ENCODE measurements at places on chromosomes 11 and 22. TPM values are rescaled to one million over a fixed set of nuclear protein-coding genes. Genes with fewer than 3 reads are reported as not detected.
A peak's percentile ranks its signal among the peaks of the same experiment; 100 is the strongest.

DNA sequence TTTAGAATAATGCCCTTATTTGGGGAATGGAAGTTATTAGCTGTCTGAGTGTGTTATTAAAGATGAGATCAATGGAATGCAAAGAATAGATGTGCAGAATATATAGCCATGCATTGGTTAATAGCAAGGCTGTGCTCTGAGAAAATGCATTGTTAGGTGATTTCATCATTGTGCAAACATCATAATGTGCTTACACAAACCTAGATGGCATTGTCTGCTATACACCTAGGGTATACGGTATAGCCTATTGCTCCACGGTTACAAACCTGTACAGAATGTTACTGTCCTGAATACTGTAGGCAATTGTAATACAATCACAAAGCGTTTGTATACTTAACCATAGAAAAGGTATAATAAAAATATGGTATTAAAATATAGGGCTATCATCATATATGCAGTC, 25.5 kb downstream of the SLC5A12 start:
- DNase-seq: no peak

GRCh38 chr22:30047364-30047738, 32.9 kb upstream of the HORMAD2 start:
- no peak for DNase-seq

DNA sequence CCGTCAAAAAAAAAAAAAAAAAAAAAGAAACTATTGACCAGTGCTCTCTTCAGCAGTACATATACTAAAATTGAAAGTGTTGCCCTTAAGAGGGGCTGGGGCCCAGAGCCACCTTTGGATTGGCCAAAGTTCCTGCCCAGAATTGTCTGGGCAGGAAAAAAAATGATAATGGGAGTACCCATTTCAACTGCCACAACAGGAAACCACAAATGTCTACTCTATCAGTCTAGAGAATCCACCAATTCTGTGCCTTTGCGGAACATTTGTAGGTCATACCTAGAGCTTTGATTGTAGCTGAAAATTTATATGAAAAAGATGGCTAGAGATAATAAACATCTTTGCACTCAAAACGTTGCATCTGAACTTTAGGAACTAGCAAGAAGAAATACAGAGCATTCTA, 69.4 kb downstream of the FAM76B start:
- no peak for DNase-seq

DNA sequence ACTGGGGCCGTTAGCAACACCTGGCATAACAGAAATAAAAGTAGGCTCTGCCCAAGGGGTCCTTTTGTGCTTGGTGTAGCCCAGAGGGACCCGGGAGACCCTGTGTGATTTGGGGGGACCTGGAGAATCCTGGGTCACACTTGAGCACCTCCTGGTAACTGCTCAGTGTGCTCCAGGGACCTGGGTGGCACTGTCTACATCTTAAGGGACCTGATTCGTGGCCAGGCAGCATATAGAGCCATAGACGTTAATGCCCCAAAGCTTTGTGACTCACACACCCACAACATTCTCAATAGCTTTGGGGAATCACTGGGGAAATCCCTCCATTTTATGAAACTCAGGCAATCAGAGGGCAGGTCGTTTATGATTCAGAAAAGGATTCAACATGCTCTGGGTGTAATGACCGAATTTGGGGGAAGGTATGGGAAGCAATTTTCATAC, 3.6 kb upstream of the IGF2 start:
- no peak for DNase-seq

GRCh38 chr11:64874308-64875240, 3.8 kb downstream of the EHD1 start:
- no peak for DNase-seq

RBM7 gene
- 20.3 TPM for total RNA-seq

DNA sequence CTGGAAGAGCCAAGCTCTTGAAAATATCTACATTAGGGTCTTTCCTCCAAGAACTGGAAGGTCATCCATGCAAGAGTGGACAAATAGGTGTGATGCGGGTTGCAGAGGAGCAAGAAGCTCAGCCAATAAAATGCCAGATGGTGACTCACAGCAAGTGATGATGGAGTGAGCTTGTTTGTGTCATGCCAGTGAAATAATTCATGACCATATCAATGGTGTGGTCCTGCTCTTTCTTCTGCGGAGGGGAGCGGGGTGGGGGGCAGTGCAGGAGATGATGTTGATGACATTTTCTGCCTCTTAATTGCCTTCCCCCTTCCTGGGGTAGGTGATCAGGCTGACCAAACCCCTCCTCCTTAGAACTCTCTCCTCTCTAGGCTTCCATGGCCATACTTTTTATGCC, 118.5 kb upstream of the TIMP3 start:
- no peak for DNase-seq

GUCY1A2 gene
- total RNA-seq: 11.0 TPM

DNAJB7 gene
- not detected for total RNA-seq

OMP gene
- not detected for total RNA-seq

OR52I1 gene
- total RNA-seq: not detected

GRCh38 chr11:94830722-94831510, 62.8 kb downstream of the AMOTL1 start:
- DNase-seq: no peak

MYRF gene
- 0.27 TPM for total RNA-seq

GRCh38 chr11:71364176-71364671, 84.0 kb downstream of the DHCR7 start:
- DNase-seq: no peak

MUC5B gene
- not detected for total RNA-seq

GRCh38 chr22:28019360-28019759, 100.3 kb upstream of the PITPNB start:
- peak; percentile 74 for DNase-seq

PGM2L1 gene
- total RNA-seq: 1.8 TPM

GRCh38 chr11:77113382-77114088, 10.9 kb downstream of the OMP start:
- no peak for DNase-seq

DNA sequence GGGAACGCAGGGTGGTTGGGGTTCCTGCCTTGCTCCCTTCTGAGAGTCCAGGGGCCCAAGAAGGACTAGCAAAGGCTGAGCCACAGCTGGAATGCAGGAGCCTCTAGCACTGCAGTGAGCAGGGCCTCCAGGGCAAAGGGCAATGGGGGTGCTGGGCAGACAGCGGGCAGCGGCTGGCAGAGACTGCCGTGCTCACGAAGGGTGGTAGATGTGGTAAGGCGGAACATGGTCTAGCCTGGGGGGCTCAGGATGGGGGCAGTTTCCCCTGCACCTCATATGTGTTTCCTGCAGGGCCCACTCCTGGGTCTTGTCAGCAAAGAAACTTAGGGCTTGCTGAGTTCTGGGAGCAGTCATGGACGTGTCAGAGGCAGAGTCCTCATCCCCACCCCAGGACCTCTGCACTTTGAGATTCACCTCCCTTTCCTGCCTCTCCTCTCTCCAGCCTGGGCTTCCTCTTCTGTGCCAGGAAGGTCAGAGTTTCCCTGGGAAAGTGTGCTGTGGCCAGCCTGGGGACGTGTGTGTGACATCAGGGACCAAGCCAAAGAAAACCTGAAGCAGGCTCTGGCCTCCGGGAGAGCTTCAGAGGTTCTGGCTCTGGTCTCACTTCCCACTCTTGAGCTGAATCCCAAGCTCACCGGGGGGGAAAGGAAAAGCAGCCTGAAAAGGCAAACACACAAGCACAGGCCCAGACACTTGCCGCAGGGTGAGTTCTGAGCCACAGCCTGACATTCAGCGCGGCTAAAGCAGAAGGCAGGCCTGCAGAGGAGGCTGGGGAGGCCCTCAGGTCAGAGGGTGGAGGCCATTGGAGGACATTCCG, 4.4 kb downstream of the MOGAT2 start:
- no peak for DNase-seq

SYT12 gene
- total RNA-seq: 2.2 TPM

DNA sequence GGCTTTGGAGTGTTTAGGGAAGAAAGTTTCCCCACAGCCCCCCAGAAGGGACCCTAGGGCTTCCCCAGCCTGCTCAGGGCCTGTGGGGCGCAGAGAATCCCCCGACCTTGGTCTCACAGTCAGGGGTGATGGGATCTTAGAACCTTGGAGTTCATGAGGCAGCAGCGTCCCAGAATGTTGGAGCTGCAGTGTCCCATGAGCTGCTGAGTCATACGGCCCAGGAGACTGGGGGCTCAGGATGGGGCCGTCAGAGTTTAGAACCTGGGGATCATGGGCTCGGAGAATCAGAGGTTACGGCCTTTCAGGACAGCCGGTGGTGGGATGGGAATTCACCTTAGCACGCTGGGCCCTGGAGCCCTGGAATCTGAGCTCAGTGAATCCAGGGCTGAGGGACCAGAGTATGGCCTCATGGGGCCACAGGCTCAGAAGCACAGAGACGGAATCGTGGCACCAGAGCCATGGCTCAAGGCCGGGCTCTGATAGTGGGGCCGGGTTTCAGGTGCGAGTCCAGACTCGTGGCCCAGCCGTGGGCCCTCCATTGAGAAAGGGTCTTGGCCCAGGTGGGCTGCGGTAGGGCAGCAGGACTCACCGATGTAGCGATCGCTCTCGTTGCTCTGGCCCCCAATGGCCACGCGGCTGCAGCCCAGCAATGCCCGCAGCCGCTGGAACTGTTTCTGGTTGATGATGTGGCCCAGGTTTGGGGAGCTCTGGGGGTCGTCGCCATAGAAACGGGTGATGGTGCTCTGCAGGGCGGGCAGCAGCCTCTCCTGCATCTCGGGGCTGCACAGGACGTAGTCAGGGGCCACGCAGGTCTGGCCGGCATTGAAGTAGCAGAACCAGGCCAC, 9.5 kb downstream of the ALDH3B2 start:
- DNase-seq: no peak

GRCh38 chr22:49551897-49552614, 275.6 kb downstream of the BRD1 start:
- DNase-seq: peak; percentile 35

SEPTIN3 gene
- not detected for total RNA-seq

DNA sequence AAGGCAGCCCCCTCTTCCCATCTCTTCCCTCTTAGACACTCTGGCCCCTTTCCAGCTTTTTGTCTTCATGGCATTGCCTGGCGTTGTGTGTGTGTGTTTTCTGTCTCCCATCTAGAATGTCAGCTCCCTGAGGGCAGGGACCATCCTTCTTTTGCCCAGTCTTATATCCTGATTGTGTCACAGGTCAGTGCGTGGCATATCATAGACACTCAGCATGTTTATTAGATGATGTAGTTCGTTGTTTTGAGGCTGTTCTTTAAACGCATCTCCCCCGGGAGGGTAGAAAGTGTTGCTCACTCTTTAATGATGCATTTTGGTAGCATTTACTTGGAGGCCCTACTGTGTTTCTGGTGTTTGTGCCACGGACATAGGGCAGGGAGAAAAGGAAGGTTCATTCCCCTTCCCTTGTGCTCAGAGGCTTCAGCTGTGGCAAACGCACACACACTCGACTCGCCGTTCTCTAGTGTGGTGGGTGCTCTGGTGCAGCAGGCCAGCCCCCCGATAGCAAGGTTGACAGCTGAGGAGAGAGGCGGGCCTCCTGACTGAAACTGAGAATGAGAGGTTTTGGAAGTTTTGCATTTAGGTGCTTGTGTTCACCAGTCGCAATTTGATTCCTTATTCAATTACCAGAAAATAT, 60.2 kb downstream of the TNRC6B start:
- DNase-seq: no peak

MRGPRX3 gene
- total RNA-seq: not detected

- no peak for DNase-seq
Observed at GRCh38 chr11:58433638-58434203, 5.8 kb upstream of the OR5B2 start.
